ENCODE measurements at places on chromosomes 1 and 21.

GRCh38 chr1:22418933-22419382 lies 32.7 kb upstream of the ZBTB40 start:
- no peak for DNase-seq

DNA sequence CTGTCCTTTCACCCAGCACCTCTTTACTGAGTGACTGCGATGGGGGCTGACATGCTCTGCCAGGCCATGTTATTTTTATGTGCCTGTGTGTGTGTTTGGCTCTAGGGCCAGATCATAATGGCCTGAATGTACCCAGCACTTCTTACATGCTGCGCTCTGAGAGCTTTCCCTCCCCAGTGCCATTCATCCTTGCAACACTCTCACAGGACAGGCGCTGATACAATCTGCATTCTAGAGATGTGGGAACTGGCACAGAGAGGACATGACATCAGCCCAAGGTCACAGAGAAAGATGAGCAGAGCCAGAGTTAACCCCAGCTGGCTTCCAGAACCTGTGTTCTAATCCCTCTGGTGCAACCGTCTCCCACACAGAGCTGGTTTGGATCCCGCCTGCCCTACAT lies 54.5 kb downstream of the ARHGEF10L start:
- DNase-seq: no peak

- no peak for DNase-seq
Observed at GRCh38 chr1:220113136-220113695, 19.3 kb downstream of the IARS2 start.

GRCh38 chr1:111653709-111654108 lies 34.1 kb downstream of the RAP1A start:
- DNase-seq: no peak

GRCh38 chr1:157111396-157112165 lies 12.0 kb upstream of the ETV3L start:
- DNase-seq: no peak

Data from endothelial cell (in vitro differentiated cells).